ENCODE measurements at places on chromosomes 5 and 9.

DNA sequence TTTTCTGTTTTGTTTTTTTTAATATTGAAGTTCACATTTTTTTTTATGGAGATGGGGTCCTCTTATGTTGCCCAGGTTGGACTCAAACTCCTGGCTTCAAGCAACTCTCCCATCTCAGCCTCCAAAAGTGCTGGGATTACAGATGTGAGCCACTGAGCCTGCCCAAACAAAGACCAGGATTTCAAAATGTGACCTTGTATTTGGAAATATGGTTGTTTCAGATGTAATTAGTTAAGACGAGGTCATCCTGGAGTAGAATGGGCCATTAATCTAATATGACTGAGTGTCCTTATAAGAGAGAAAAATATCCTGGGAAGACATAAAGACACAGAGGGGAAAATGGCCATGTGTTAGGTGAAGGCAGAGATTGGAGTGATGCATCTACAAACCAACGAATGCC is 340.5 kb downstream of the RAB3C start:
- no peak for DNase-seq

- no peak for DNase-seq
These were observed 10.3 kb downstream of the SMC2 start for GRCh38 chr9:104104360-104104759.

GRCh38 chr5:158648631-158649030 is 451.1 kb downstream of the EBF1 start:
- DNase-seq = no peak

- DNase-seq = no peak
These were observed 96.7 kb downstream of the PAX5 start for GRCh38 chr9:36937346-36937745.

DNA sequence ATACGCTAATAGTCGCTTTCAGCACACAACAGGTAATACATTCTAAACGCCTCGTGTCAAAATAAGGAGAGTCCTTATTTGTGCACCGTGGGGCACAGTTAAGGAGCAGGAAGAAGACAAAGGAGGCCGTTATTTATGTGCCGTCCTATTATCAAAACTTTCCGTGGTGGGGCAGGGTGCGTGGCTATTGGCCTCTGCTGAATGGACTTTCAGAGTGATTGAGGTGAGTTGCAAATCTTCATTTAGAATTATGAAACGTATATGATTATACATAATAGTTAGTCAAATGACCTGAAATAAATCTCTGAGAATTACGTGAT is 833 bp downstream of the C5orf24 start:
- DNase-seq = no peak

DNA sequence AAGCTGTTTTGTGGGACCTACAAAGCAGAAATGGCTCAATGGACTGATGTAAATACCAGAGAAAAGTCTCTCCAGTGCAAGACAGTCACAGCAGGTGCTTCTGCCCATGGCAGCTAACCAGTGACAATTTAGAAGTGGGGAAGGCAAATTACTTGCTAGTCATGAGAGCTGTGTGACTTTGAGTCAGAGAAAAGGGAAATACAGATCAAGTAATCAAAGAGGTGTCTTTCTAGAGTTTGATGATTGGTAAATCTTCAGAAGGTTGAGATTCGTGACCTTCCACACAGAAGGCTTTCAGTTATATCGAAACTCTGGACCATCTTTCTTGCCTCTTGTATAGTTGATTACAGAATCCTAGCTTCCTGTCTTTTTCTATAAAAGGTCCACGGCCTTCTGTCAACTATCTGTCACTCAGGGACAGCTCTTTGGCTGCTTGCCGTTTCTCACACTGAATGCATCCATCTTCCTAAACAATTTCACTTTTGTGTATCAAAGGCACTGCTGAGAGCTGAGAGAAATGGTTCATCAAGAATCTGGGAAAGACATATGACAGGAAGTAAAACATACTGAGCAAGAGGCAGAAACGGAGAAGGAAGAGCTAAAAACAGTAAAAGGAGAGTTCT is 993.9 kb upstream of the ACO1 start:
- no peak for DNase-seq

- no peak for DNase-seq
These were observed 152.3 kb upstream of the OR13F1 start for GRCh38 chr9:104351726-104352125.

DNA sequence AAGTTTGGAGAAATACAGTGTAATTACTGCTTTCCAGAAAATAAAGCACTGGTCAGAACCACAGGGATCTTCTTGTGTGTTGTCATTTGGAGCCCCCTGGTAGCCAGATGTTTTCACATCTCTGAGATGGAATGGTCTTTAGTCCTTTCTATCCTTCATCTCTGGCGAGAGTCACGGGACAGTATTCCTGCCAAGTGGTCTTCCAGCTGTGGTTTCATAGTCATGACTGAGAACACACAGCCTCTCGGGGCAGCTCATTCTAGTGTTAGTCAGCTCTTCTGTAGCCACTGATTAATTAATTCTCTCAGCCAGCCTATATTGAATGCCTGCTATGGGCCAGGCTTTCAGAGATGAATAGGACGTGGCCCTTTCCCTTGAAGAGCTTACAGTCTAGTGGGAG is 34.1 kb downstream of the HMGXB3 start:
- DNase-seq = no peak

GRCh38 chr5:180121826-180122413 is 50.4 kb upstream of the RNF130 start:
- DNase-seq = no peak

GRCh38 chr5:65987982-65988381 is 61.6 kb downstream of the ERBIN start:
- DNase-seq = no peak

DNA sequence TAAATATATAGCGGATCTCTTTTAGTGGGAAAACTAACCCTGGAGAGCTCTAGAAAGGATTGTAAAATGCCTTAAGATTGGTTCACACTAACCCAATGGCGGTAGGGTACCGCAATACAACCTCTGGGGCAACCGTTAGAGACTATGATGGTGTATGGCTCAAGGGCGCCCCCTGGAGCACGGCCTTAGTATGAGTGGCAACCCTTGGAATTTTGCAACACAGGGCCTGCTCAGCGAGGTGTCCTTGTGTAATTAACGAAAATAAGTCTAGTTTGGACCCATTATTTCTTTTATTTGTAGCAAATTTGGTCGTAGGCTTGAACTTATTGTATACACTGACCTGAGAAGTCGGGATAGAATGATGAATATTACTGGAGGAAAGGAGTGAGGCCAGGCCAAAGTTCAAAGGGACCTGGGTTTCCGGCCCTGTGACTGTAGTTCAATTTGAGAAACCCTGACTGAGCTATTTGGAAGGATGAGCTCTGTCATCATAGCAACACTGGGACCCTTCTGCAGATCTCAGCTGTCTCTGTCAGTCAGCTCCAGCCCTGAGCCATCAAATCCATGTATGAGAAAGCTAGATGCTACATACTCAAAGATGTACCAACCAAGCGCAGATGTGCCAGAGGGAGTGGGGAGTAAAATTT is 54.8 kb downstream of the CAMK4 start:
- DNase-seq = peak; percentile 90

DNA sequence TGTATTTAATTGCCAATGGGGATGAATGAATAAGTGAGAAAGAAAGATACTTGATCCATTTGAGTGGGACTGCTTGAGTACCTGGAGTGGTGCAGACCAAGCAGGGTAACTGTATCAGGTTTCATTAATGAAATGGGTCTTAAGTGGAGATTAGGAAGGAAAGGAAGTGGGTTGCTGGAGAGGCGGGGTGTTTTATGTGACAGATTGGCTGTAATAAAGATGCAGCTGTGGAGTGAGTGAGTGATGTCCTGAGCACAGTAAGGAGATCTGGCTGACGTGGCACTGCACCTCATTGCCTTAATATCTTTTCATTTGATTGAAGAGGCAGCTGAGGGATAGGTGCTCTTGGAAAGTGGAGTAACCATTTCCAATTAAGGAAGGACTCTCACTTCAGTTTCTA is 161.0 kb upstream of the CCDC152 start:
- DNase-seq = no peak

GRCh38 chr5:91434348-91434747 is 51.2 kb upstream of the ARRDC3 start:
- DNase-seq = no peak

- DNase-seq = no peak
These were observed 36.6 kb upstream of the KCNMB1 start for GRCh38 chr5:170425731-170426130.

GRCh38 chr9:78314550-78314949 is 17.6 kb downstream of the PSAT1 start:
- DNase-seq = no peak

DNA sequence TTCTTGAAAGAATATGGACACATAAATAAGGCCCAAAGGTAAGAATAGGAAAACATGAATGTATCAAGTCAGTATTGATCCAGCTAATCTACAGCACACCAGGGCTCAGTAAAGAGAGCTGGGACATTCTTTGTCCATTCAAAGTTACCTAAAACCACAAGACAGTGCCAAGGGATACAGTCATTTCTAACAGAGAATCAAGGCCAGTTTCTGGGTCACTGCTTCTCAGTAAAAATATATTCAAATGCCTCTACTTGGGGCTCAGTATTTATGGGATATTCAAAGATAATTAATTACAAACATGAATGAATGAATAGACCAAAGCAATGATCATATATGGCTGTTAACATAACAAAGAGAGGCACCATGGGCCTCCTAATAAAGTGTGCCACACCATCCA is 34.9 kb downstream of the MTMR12 start:
- no peak for DNase-seq

DNA sequence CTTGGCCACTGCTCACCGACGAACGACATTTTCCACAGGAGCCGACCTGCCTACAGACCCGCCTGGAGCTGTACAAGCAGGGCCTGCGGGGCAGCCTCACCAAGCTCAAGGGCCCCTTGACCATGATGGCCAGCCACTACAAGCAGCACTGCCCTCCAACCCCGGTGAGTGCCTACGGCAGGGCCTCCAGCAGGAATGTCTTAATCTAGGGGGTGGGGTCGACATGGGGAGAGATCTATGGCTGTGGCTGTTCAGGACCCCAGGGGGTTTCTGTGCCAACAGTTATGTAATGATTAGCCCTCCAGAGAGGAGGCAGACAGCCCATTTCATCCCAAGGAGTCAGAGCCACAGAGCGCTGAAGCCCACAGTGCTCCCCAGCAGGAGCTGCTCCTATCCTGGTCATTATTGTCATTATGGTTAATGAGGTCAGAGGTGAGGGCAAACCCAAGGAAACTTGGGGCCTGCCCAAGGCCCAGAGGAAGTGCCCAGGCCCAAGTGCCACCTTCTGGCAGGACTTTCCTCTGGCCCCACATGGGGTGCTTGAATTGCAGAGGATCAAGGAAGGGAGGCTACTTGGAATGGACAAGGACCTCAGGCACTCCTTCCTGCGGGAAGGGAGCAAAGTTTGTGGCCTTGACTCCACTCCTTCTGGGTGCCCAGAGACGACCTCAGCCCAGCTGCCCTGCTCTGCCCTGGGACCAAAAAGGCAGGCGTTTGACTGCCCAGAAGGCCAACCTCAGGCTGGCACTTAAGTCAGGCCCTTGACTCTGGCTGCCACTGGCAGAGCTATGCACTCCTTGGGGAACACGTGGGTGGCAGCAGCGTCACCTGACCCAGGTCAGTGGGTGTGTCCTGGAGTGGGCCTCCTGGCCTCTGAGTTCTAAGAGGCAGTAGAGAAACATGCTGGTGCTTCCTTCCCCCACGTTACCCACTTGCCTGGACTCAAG is 1.5 kb downstream of the CSF2 start:
- no peak for DNase-seq

DNA sequence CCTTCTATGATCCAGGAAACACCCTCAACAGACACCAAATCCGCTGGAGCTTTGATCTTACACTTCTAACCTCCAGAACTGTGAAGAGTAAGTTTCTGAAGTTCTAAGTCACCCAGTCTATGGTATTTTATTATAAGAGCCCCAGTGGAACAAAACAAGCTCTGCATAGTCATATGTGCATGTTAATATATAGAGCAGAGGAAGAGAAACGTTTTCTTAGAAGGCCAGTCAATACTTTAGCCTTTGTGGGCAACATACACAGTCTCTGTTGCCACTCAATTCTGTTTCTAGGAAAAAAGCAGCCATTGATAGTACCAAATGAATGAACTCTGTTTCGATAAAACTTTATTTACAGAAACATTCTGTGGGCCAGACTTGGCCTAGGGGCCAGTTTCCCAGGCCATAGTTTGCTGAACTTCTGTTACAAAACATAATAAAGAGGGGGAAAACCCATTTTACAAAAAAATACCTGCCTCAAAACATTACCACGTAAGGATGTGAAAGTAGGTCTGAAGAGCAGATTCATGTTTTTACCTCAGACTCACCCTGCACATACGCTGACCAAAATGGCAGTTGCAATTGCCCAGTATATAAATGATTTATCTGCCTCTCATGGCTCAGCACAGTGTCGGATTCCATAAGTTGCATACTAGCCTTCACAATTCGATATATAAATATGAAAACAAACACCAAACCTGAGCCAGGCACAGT is 350.5 kb downstream of the SLIT3 start:
- DNase-seq = no peak

DNA sequence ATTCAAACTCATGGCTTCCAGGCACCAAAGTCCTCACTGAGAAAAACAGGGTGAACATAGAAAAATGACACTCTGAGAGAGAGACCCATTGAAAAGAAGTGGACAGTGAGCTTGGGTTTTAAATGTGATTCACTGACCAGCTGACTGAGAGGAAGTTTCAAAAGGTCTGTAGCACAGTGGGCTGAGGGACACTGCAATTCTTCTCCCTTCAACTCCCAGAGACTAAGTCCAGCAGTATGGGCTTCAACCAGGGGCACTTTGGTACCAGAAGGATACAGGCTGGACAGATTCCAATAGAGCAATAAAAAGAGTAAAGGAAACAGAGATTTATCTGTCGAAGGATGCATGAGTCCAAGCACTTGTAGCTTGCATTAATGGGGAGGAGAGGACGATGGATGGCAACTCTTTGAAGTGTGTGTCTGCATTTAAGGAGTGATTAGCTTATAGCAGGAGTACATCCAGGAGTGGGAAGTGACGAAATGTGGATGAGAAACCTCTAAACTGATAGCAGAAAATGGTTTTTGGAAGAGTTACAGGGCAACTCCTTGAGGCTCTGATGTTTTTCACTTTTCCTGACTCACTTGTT is 117.0 kb upstream of the ANKRD55 start:
- DNase-seq = no peak

GRCh38 chr5:23257656-23258055 is 249.8 kb upstream of the PRDM9 start:
- DNase-seq = no peak

DNA sequence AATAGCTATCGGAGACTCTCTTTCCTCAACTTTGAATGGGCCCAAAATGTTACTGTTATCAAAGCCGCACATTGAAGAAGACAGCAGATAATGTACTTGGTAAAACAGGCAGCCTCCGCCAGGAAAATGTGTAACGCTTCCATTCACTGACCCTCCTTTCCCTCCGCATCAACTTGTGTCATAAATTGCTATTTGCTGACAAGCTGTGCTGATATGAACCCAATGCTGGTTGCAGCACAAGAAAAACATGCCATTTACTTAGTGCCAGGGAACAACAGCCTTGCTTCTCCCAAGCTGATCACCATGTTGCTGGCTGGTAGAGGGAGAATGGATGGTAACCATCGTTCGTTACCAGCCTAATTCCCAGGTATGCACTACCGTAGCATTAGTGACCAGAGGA is 162.6 kb upstream of the PPP1R2B start:
- DNase-seq = no peak

GRCh38 chr9:133603135-133603927 is 5.9 kb downstream of the FAM163B start:
- no peak for DNase-seq

- peak; percentile 32 for DNase-seq
These were observed 76.5 kb upstream of the IL7R start for GRCh38 chr5:35780236-35780635.
